ENCODE measurements at places on chromosomes 11 and 22.

- DNase-seq = no peak
Measured at GRCh38 chr11:62604460-62605120, 2.9 kb upstream of the MTA2 start.

DNA sequence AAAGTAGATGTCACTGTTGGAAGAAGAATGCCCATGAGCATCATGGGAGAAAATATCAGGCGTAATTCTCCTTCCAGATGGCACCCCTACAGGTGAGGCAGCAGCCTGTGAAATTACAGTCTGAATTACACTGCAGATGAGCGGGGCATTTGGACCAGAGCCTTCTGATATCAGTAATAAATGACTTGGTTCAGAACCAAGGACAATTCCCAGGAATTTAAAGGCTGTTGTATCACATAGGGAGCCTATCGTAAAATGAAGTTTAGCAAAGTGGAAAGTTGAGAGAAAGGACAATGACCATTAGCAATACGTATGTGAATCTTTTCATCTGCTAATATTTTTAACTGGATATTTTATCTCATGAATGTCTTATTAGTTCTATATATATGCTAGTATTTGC lies 61.3 kb downstream of the PRMT3 start:
- DNase-seq = no peak

DNA sequence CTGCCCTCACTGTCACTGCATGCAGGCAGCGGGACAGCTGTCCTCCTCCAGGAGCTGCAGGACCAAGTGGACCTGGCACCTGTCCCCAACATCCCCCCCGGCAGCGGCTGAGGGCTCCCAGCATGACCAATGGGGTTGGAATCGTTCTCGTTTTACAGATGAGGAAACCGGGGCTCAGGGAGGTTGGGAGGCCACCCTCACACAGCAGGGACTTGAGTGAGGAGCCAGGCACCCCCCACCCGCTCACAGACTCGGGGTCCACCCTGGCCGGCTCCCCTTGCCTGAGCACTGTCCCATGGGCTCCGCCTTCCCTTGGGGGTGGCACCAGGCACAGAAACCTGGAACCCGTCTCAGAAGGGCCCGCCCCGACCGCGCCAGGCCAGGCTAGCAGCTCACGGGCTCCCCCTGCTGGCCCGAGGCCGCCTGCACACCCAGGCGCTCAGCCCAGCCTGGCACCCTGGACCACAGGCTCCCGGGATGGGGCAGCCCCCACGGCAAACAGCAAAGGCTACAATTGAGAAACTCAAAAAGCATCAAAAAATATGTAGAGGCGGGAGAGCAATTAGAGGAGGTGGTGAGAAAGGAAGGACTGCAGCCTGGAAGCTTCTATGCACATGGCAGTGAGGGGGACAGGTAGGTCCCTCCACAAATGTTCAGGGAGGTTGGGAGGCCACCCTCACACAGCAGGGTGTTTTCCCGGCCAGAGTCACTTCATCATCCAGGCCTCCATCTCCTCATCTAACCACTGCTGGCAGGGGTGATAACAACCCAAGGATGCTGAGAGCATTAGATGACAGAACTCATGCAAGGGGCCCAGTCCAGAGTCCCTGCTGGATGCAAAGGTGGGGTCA lies 12.8 kb downstream of the MACROD1 start:
- DNase-seq = peak; percentile 61

DNA sequence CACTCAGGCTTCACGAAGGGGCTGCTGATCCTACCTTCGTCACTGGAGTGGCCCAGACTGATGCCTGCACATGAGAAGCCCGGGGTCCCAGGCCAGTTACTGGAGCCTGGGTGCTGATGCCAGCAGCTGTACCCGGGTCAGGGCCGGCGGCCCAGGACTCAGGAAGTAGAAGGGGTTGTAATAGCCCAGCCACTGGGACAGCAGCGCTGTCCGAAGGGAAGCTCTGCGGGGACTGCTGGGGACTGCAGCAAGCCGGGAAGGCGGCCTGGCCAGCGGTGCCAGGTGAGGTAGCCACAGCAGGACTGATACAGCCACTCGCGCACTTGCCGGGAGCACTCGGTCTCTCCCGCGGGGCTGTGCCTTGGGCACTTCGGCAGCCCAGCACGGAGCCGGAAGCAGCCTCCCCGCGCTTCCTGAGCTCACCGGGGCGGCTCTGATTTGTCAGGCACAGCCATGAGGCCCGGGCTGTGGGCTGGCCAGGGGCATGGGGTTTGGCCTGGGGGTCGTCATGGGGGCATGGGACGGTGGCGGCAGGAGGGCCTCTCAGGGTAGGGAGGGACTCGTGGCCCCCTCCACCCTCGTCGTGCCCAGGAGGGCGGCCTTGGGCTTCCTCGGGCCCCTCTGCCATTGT lies 13.9 kb upstream of the OR8K1 start:
- no peak for DNase-seq

GRCh38 chr11:117748771-117749540 lies 48.1 kb downstream of the DSCAML1 start:
- no peak for DNase-seq

DNA sequence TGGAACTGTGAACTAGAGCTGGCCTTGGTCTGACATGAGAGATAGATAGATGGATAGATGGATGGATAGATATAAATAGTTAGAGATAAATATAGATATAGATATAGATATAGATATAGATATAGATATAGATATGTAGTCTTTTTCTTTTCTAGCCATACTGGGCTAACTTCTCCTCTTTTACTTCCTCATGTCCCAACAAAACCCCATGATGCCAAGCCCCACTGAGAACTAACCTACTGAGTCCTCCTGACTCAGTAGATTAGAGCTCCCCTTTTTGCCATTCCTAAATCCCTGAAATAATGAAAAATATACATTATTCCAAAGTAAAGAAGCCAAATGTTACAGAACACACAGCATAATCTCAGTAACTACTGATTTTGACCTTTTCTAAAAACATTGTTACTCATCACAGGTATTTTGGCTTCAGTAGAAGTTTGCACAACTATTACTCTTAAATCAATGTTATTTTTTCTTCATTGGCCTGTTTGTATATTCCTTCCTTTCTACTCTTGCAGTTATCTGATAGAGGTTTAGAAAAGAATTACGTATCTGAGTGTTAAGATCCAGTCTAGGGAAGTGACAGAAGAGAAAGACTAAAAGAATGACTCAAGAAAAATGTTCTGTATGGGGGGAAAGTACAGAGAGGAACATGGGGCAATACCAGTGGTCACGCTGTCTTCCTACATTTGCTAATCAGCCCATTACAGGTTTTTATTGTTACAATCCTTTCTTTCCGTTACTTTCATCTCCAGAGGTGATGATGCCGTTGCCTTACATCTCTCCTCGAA lies 6.0 kb upstream of the OR10D3 start:
- no peak for DNase-seq

All from GM06990 (cell line).